ENCODE measurements at places on chromosomes 11 and 22.

DNA sequence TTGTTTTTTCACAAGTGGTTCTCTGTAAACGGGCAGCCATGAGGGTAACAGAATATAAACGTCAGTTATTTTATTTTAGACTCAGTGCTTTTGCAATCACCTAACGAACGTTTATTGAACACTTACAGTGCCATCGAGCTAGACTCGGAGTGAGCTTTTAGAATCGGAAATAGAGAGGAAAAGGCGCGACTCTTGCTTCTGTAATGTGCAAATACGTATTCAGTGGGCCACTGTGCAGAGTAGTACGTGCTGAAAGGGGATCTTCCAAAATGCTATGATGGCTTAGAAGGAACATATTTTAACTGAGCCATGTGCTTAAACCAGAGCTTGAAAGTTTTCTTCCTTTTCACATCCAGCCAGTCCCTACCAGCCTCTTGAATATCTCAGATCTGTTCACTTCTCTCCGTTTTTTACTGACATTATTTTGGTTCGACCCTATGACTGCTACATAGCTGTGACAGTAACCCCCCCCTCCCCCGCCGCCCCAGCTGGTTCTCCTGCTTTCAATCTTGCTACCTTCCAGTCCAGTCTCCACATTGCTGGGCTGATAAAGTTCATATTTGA is 468 bp downstream of the DDIAS start:
- no peak for DNase-seq

DNA sequence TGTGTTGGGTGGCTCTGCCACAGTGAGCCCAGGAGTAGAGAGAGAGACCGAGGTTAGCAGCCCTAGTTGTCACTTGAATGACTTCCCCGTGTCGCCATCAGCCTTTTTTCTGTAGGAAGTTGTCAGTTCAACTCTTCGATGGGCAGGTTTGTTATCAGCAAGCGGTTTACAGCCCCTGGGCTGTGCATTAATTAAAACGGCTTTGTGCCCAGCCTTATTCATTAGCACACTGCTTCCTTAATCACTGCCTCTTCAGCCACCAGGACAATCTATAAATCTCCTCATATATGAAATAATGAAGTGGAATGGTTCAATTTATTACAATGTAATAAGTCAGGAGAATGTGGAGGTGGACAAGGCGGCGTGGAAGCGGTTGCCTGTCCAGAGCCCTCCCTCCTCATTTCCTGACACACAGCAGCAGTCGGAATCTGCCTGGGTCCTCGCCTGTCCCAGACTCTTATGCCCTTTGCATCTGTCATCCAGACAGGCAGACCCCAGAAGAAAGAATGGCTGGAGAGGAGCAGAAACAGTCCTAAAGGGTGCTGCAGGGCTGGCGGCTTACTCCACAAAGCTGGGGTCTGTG is 122.4 kb upstream of the OPCML start:
- no peak for DNase-seq

DNA sequence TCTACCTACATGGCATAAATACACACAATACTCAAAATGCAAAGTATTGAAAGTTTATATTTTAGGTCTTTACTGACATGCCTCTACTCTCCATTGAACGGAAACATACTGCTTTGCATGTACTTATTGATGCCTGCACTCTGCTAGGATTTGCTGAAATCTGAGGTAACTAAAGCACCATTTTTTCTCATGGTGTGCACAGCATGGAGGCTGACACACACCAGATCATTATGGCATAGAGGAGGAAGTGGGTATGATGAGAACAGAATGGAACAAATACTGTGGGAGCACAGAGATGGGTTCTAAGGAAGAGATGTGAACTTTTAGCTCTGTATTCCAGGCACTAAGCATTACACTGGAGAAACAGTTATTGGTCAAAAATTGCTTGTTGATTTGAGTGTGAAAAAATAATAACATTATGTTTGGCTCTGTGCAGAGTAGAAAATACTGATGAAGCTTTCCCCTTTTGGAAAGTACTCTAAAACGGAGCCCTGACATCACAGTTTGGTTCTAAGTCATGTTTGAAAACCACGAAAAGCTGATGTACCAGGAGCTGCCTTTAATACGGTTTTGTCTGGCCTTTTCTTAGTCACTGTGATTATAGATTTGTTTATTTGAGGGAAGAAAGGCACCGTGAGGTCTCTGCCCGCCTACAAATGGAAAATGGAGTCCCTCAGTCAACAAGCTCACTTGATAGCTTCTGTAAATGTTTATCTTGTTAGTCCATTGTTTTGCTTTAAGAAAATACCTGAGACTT is 5.6 kb downstream of the OR52R1 start:
- DNase-seq: no peak

GRCh38 chr22:44580176-44581095 is 82.4 kb upstream of the RTL6 start:
- DNase-seq: no peak

DNA sequence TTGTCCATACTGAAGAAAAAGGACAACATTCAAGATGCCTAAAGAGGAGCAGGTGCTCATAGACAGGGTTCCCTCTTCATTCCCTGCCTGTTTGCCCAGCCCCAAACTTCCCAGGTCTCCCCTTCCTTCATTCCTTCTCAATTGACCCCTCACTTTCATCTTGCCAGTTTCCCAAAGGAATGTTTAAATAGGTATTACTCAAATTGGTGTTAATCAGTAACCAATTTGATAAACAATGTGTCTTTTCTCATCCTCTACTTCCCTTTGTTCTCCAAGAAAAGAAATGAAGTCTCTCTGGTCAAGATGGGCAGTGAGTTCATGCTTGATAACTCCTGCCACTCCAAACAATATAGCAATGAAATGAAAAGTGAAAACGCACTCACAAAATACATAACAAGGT is 101.9 kb downstream of the TMPRSS5 start:
- no peak for DNase-seq

- no peak for DNase-seq
These were observed 28.6 kb downstream of the RAB30 start for GRCh38 chr11:83042964-83043711.

DNA sequence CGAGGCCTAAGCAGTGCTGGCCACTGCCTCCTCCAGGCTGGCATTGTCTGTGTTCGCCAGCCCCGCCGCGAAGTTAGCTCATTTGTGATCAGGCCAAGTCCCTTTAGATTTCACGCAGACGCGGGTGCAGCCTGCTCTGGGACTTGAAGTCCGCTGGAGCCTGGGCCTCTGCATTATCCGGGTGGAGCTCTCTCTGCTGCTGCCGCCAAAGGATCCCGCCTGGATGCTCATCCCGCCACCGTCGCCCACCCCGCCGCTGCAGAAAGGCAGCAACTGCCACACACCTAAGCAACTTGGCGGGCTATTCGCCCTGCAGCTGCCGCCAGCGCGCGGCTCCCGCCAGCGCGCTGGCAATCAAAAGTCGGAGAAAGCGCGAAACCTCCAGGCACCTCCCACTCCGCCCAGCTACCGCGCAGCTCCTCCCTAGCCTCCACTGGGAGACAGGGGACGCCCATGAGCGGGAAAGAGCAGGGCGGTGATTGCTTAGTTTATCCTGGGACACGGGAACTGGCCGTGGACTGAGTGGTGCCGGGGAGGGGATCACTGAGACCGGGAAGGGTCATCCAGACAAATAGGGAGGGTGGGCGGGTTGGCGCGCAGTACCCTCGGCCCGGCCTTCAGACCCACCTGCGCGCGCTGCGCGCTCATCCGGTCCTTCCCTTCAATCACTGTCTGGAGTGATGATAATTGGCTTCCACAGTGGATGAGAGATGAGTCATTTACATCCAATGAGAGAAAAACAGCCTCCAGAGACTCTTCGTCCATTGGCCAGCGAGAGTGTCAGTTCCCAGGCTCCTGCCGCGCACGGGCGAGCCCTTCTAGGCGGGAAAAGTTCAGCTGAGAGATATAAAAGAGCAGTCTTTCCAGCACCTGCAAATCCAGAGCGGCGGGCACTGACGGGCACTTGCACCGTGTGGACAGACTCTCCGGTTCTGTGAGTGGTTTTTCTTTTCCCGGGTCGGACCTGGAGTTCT is at the start of gene FAM111B:
TSS of gene FAM111B (plus strand) at position 875 of the 974 bp plus-strand sequence. CDS start 2,389 bp downstream, outside the sequence.
- peak; percentile 90 for DNase-seq

GRCh38 chr11:47062736-47063135 is 113.9 kb downstream of the ARFGAP2 start:
- no peak for DNase-seq

GRCh38 chr11:100640646-100641045 is 46.4 kb upstream of the ARHGAP42 start:
- no peak for DNase-seq

DNA sequence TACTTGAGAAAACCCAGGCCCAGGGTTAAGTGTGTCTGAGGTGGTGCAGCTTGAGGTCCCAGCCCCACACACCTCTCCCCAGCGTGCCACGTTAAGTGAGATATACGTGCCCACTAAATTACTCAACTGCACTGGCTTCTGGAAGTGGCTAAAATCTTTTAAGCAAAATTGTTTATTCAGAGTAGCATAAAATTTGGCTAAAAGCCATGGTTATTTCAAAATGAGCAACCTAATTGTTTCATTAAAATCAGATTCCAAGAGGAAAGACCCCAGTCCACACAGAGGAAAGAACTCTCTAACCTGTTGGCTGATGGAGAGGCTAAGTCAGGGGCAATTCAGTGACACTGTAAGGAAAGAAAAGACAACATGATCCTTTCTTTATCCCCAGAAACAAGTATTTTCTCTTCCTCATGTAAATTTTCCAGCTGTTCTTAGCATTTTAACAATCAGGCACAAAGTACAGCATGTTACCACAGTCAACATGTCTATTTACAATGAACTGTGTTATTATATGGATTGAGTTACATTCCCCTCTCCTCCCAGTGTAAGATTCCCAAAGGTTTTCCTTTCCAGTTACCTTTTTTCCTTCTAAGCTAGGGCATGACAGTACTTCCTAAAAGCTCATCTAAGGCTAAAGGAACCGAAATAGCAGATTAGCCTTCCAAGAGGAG is 26.6 kb downstream of the NUP50 start:
- DNase-seq: no peak

- DNase-seq: no peak
These were observed 1.9 kb downstream of the CRYBB1 start for GRCh38 chr22:26615830-26616435.

DNA sequence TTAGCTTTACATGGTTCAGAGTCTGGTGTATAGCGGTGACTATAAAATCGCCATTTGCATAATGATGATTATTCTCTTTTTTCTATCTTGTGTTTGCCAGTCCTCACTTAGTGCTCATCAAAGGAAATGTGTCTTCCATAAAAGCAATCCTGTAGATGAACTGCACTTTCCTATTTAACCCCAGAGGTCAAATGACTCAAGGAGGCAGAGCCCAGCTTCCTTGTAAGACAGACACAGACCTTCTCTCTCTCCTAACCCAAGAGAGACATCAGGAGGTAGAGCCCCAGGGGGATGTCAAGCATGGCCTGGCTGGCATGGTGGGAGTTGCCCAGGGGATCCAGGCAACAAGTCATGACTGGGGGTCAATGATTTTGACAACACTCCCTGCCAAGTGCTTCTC is 46.9 kb upstream of the CRTAM start:
- DNase-seq: no peak

GRCh38 chr11:78418584-78419211 is 1.1 kb upstream of the GAB2 start:
- no peak for DNase-seq

GRCh38 chr22:41916745-41917358 is 2.0 kb upstream of the SHISA8 start:
- no peak for DNase-seq

GRCh38 chr11:60433401-60433800 is 4.0 kb downstream of the MS4A5 start:
- DNase-seq: no peak

GRCh38 chr22:44184006-44184405 is 3.3 kb downstream of the PARVG start:
- DNase-seq: no peak

- DNase-seq: peak; percentile 32
These were observed 51.4 kb upstream of the CRYBB3 start for GRCh38 chr22:25148149-25148691.

GRCh38 chr22:30265823-30266444 is 717 bp downstream of the OSM start:
- no peak for DNase-seq

DNA sequence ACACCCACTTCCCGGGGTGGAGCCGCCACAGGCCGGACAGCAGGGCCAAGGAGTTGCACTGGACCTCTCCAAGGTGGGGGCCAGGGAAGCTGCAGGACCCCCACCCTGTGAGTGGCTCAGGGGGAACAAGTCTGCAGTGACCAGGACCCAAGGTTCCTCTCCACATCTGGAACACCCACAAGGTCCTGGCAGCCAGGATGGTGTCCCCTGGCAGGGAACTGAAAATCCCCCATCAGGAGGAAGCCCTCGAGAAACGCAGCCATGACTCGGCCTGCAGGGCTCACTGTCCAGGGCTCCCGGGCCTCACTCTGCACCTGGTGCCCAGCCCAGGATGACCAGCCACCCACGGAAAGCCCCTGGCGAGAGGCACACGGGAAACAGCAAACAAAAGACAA is 11.5 kb downstream of the RNH1 start:
- no peak for DNase-seq

- DNase-seq: no peak
These were observed 14.0 kb downstream of the RGL4 start for GRCh38 chr22:23704829-23705228.

DNA sequence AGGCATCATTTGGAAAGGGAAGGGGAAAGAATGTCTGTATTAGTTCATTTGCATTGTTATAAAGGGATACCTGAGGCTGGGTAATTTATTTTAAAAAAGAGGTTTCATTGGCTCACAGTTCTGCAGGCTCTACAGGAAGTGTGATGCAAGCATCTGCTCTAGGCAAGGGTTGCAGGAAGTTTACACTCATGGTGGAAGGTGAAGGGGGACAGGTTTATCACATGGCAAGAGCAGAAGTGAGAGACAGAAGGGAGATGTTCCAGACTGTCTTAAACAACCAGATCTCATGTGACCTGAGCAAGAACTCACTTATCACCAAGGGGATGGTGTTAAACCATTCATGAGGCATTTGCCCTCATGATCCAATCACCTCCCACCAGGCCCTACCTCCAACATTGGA is 90.6 kb downstream of the CCDC83 start:
- DNase-seq: no peak

DNA sequence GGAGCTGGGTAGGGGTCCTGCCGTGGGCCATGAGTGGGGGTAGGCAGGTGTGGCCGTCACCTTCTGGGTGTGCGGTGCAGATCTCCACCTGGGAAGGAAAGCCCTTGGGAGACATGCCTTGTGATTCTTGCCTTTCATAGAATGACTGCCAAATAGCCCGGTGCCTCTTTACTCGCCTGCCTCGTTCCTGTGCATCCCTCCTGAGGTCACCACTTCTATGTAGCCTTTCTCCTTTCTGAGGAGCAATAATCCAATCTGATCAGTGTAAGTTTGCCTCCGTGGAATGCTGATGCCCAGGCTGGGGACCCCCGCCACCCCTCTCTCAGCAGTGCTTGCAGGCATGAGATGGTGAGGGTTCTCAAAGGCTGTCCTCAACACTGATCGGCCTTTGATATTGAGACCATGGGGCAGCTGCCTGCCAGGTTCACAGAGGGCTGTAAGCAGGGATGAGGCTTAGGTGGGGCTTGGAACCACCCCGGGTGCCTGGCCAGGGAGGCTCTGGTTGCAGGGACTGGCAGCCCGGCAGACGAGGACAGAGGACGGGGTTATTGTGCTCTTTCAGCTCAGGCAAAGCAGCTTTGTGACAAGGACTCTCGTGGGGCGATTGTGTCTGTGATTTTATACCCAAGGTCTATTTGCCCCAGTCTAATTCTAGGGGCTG is 86.1 kb upstream of the WNT7B start:
- DNase-seq: no peak
